Activated naive CD4-positive, alpha-beta T cell treated with anti-CD3 and anti-CD28 coated beads, Interleukin-2, amount 10 ng/mL, durations not matched to agents 7 days and 5 days (primary cell): ENCODE measurements at places on chromosomes 6 and 20.

DNA sequence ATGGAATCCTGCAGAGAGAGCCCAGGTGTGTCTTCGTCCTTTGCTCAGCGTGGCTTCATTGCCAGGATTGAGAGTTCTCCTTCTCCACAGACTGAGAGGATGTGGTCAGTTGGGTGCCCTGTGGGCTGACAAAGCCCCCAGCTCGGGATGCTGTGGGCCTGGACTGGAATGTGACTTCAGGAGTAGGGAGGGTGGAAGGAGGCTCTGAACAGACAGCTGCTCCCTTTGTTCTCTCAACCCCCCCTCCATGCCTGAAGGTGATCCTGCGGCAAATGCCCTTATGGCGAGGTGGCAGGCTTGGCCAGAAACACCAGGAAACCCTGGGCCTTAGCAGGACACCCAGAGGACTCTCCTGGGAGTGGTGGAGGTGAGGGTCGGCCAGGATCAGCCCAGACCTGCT lies 1.8 kb upstream of the CST5 start:
- DNase-seq, result no peak

- no peak for DNase-seq
Observed at GRCh38 chr6:47532981-47533585, 55.5 kb downstream of the CD2AP start.

GRCh38 chr6:16533210-16533609 lies 228.1 kb downstream of the ATXN1 start:
- DNase-seq, result no peak

- DNase-seq, result no peak
Observed at GRCh38 chr20:59827138-59828056, 106.0 kb downstream of the SYCP2 start.

GRCh38 chr20:3165473-3166337 lies 6.0 kb upstream of the FASTKD5 start:
- no peak for DNase-seq

DNA sequence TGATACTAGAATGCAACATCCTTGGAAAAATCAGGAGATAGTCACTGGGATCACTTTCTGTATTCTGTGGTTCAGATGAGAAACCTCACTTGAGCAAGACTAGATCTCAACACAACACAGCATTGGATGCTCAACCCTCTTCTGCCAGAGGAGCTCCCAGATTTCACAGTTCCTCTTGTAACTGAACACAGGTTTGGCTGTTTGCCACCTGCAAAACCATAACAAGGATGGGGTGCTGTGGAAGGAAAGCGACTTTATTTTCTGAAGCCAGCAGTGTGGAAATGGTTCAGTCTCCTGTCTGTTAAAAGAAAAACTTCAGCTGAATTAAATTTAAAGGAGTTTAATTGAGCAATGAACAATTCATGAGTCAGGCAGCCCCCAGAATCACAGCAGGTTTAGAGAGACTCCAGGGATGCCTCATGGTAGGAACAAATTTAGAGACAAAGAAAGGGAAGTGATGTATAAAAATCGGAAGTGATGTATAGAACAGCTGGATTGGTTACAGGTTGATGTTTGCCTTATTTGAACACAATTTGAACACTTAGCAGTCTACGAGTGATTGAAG lies 149.9 kb upstream of the UST start:
- DNase-seq, result no peak

- no peak for DNase-seq
Observed at GRCh38 chr20:36091561-36092397, 62.8 kb upstream of the EPB41L1 start.

GRCh38 chr6:133697666-133698065 lies 191.2 kb upstream of the TCF21 start:
- DNase-seq, result no peak

DNA sequence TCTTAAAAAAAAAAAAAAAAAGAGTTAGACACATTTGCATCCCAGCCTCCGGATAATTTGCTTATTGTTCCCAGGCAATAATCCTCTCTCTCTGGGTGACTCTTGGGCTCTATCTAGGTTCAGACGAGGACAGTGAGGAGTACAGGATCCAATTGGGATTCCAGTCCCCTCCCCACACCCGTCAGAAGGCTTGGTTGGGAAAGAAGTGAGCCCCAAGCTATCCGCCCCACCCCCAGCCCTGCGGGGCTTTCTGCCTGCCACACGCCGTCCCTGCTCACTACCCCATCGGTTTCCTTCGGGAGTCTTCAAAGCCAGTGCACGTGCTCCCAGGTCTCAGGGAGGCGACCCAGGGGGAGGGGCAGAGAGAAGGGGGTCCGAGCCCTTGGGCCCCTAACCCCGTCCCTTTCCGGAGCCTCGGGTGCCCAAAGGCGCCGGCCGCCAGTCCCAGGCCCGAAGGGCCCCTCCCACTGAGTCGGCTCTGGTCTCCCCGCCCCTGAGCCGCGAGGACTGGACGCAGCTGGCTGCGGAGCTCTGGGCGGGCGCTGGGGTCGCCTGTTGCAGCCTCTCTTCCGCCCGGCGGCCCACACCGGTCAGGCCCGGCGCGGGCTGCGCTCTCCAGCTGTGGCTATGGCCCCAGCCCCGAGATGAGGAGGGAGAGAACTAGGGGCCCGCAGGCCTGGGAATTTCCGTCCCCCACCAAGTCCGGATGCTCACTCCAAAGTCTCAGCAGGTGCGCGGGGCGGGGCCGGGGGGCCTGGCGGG lies 2.5 kb downstream of the MYMX start:
- DNase-seq, result peak; percentile 50

DNA sequence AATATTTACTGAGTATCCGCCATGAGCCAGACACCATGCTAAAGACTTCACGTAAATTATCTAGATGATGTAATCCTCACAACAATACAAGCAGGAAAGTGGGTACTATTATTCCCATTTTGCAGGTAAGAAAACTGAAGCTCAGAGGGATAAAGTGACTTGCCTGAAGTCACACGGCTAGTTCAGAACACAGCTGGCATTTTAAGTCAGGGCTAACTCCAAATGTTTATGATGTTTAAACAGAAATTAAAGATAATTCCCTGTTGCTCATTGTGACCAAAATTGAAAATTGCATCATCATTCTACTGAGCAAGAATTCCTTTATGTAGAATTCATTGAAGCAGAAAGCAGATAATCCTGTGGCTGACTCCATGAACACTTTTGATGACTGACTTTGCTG lies 71.3 kb upstream of the STXBP5 start:
- DNase-seq, result no peak

- DNase-seq, result no peak
Observed at GRCh38 chr6:52511572-52512151, 65.2 kb downstream of the TRAM2 start.

GRCh38 chr6:18420328-18420727 lies 33.2 kb downstream of the RNF144B start:
- no peak for DNase-seq

- DNase-seq, result no peak
Observed at GRCh38 chr20:24528583-24529368, 59.3 kb downstream of the SYNDIG1 start.

DNA sequence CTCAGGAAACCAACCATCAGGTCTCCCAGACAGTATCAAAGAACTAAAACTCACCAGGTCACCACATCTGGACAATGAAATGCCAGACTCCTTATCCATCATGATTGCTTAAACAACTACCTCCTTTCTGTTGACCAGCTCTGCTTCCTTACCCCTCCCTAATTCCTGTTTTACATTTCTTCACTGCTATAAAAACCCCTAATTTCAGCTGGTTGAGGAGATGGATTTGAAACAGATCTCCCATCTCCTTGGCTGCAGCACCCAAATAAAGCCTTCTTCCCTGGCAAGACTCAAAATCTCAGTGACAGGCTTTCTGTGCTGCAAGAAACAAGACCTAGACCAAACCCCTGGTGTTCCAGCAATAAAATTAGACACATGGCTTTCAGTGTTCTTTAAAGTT lies 40.3 kb downstream of the MYLK4 start:
- no peak for DNase-seq

GRCh38 chr20:38875175-38875993 lies 50.8 kb upstream of the FAM83D start:
- DNase-seq, result peak; percentile 65

DNA sequence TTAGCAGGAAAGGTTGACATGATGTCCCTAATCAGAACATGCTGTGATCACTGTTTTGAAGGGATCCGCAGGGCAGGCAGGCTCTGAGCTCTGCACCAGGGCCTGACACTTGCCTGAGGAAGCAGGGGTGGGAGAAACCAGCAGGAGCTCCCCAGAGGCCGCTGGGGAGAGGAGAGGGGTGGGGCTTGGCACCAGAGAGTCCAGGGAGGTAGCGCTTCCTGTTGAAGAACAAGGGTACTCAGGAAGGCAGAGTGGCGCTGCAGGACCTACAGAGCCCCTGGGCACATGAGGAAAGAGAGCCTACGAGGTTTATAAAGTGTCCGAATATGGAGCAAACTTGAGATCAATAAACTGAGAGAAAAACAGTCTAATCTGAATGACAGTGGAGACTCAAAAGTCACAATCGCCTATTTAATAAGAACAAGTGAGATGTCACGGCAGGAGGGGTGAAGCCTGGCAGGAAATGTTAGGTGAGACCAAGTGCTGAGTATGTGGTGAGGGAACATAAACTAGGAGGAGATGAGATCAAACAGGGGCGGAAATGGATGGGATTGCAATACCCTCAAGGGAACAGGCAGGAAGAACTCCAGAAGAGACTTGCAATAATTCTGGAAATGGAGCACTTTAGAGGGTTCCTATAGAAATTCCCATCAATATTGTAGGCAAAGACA lies 5.8 kb upstream of the TBXT start:
- no peak for DNase-seq

DNA sequence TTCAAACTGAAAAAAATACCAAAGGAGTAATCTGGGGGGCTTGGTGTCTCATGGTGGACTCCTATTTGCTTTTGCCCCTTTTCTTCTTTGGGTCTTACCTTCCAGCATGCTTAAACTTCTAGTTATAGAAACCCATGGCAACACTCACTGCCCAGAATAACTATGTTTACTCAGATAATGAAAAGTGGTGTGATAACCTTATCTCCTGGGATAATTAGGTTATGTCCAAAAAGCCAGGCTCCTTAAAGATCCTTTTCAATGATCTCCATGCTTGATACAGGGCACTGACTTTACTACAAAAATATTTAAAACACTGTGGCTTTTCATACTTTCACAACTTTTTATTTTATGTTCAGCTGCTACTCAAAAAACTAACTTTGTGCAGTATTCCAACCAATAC lies 245.6 kb downstream of the PRKN start:
- DNase-seq, result no peak

DNA sequence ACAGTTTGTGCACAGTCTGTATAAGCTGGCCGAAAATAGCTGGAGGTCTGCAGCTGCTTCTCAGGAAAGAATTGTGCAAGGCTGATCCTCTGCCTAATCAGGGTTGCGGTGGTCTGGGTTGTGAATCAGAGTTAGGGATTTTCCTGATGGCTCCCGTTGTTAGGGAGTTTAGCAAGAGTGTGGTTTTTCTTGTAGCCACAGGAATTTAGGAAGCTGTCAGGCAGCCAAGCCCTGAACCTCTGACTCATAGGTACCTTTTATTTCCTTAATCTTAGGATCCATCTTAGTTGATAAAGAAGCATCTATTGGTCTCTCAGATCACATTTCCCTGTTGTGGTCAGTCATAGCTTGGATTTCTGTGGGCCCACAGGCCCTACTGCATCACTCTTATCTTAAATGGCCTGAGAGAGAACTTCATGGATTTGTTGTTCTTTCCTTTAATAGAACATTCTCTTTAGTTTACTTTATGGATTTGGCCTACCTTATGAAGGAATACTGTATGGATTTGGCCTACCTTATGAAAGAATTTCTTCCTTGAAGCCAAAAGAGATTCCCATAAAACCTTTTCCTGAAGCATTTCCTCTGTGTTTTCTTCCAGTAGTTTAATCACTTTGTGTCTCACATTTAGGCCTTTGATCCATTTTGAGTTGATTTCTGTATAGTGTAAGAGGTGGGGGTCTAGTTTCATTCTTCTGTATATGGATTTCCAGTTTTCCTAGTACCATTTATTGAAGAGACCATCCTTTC lies 10.3 kb downstream of the KIF25 start:
- no peak for DNase-seq

GRCh38 chr20:63112491-63113219 lies 103.3 kb downstream of the YTHDF1 start:
- DNase-seq, result no peak

GRCh38 chr6:41602864-41603608 lies 35.2 kb upstream of the MDFI start:
- peak; percentile 83 for DNase-seq

- DNase-seq, result no peak
Observed at GRCh38 chr6:72175916-72176315, 289.6 kb downstream of the RIMS1 start.

GRCh38 chr20:40317156-40317790 lies 371.8 kb downstream of the MAFB start:
- no peak for DNase-seq

GRCh38 chr6:130158548-130158947 lies 64.2 kb downstream of the SAMD3 start:
- no peak for DNase-seq

- DNase-seq, result peak; percentile 73
Observed at GRCh38 chr6:2764610-2765165, 505 bp upstream of the WRNIP1 start.

GRCh38 chr20:43840382-43841070 lies 74.1 kb upstream of the TOX2 start:
- peak; percentile 53 for DNase-seq

- DNase-seq, result peak; percentile 41
Observed at GRCh38 chr20:3156811-3157619, 2.6 kb downstream of the FASTKD5 start.
